ENCODE measurements at places on chromosomes 12 and 14. TPM values are rescaled to one million over a fixed set of nuclear protein-coding genes. Genes with fewer than 3 reads are reported as not detected.

GRCh38 chr12:50536831-50537537, 32.2 kb downstream of the DIP2B start:
- H3K27me3 ChIP-seq = no peaks in the 10 kb centered on the region
- no peak overlapping the region for H3K27ac ChIP-seq
- peaks cover 10% of the 10 kb centered on the region for H3K4me1 ChIP-seq
- DNase-seq = no peak

DNA sequence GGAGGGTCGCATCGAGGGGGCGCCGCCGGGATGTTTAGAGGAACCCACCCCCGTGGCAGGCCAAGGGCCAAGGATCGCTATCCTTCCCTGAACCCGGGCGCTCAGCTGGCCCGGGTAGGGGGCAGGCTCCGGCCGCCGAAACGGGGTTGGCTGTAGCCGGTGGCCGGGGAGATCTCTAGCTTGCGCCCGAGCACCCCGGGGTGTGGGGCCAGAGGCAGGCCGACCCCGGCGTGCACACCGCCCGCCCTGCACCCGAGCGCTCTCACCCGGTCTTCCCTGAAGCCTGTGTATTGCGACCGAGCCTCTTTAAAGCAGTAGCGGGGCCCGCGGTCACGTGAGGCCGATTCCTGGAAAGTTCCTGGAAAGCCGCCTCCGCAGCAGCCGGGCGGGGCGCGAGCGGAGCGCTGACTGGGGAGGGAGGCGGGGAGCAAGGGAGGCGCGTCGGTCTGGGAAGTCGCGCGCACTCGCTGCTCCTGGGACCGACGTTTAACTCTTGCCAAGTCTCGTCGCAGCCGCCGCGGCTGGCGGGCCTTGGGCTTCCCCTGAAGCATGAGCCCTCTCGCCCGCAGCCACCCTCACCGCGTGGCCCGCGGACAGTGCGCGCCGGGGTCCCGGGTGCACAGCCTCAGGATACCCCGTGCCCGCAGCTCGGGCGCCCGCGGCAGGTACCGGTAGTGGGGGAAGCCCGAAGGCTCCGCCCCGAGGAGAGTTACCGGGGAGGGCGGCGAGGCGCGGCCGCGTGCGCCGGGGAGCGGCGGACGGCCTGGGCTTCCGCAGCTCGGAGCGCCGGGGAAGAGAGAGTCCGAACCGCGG, 1.7 kb upstream of the SOCS2 start:
- DNase-seq = peak; percentile 98
- H3K4me3 ChIP-seq = peak overlapping the region; percentile 62
- H3K27ac ChIP-seq = peak overlapping the region; percentile 80
- H3K36me3 ChIP-seq = no peaks in the 10 kb centered on the region

DNA sequence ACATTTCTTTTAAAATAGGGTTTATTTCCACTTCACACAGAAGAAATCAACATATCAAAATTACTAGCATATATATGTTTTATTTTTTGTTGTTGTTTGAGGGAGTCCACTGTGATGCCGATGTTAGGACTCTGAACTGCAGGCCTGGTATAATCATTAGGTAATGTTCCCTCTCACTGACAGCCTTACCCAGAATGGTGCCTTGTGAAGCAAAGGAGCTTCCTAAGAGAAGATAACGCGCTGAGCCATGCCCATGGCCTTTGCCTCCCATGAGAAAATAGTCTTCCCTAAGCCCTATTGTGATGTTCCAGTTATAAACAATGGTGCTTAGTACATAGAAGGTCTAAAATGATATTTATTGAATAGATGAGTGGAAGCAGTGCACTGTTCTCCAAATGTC, 12.0 kb downstream of the GNG2 start:
- H3K4me3 ChIP-seq = no peak overlapping the region
- DNase-seq = no peak
- H3K36me3 ChIP-seq = no peaks in the 10 kb centered on the region

DNA sequence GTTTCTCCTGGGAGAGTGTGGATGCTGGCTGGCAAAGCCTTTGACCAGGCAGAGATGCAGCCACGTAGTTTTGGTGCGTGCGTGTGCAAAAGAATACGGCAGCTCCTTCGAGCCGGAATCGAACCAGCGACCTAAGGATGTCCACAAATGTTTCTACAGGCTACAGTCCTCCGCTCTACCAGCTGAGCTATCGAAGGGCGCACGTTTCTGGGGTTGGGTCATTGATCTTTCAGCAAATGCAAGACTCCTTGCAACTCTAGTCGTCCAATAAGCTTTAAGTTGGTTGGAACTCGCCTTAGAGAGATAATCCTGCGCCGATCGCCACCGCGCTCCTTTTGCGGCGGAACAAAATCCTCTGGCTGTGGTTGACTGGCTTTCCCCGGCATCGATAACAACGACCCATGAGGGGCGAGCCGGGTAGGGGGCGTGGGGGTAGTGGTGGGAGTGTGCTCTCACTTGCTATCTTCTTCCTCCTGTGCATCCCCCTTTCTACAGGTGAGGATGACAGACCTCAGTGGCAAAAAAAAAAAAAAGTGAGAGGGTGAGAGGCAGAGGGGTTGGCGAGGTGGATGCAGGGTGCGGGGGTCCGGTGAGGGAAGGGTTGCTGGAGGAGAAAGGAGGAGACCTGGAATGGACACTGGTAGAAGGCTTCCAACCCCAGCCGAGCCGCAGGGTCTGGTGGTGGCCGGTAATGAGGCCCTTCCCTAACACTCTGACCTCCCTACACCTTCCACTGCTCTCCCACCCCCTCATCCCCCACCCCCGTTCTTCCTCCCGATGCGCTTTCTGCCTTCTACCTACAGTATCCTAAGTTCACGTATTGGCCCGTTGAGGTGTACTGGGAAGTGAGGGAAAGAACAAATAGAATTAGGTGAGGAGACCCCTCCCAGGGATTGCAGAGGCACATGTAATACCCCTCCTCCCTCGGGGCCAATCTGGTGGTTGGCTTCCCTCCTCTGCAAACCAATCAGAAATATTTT, 11.8 kb upstream of the OR6S1 start:
- peak overlapping the region; percentile 28 for H3K4me3 ChIP-seq
- DNase-seq = peak; percentile 58
- no peaks in the 10 kb centered on the region for H3K4me1 ChIP-seq
- peaks cover 61% of the 10 kb centered on the region for H3K27me3 ChIP-seq

DNA sequence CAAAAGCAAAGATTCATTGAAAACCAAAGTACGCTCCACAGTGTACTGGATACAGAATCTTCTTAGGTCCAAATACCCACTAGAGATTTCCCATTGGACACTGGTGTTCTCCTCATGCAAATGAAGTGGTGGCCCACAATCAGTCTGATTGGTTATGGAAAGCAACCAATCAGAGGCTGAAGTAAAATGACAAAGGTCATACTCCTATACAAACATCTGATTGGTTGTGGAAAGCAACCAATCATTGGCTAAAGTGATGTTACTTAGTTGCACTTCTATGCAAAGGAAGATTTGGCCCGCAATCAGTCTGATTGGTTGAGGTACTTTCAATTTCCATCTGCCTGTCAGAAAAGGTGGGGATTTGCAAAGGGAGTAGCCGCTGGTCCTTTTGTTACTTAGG, 1.3 kb upstream of the WASHC3 start:
- no peak overlapping the region for H3K4me3 ChIP-seq
- no peak for DNase-seq
- no peaks in the 10 kb centered on the region for H3K36me3 ChIP-seq
- H3K4me1 ChIP-seq = peaks cover 7% of the 10 kb centered on the region
- no peaks in the 10 kb centered on the region for H3K27me3 ChIP-seq
- no peak overlapping the region for H3K27ac ChIP-seq

DNA sequence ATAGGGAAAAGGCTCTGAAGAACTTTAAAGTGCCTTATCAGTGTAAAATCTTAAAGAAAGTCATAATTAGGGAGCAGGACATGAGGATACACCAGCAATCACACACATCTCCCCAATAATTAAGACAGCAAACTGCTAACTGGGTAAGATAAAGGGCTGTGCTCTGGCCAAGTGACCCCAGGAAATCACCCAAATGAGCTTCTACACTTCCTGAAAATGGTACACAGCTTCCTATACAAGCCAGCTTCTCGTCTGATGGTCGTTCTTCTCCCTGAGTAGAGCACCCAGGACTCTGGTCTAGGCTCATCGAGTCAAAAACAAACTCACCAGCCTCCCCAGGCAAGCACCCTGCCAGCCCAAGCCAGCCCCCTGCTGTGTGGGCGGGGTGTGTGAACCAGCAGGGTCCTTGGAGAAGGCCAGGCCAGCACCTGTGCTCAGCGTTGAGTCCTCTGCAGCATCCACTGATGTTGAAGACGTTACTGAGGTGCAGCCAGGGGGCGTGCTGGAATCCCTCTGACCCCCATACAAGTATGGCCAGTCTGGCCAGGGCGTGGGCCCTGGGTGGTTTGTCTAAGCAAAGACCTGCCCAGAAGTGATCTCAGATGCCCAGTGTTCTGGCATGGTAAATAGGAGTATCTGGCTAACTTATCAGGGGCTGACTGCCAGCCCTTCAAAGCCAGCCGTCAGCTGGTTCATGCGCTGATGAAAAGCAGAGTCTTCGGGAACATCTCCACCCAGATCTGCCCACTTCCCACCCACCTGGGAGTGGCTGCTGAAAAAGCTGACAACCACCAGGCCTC, 41.4 kb downstream of the ACTN1 start:
- H3K27me3 ChIP-seq = no peaks in the 10 kb centered on the region
- DNase-seq = peak; percentile 61
- H3K27ac ChIP-seq = peak overlapping the region; percentile 69
- H3K4me1 ChIP-seq = peaks cover 64% of the 10 kb centered on the region
- no peak overlapping the region for H3K4me3 ChIP-seq

DNA sequence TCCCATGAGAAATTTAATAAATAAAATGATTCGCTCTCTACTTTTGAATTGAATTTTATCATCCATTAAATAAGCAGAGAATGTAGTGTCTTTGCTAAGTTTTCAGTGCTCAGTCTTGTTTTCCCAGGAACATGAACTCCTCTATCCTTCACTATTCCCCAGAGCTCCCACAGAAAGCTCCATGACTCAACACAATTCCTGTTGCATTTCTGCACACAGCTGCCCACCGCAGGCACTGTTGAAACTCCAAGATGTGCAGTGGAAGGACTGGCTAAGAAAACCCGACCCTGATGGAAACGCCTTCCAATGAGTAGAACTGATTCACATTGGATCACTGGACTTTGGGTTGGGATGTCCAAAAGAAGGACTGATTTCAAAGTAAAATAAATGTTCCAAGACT, 202.4 kb upstream of the AMIGO2 start:
- H3K27me3 ChIP-seq = no peaks in the 10 kb centered on the region
- no peak overlapping the region for H3K4me3 ChIP-seq
- DNase-seq = no peak
- no peaks in the 10 kb centered on the region for H3K36me3 ChIP-seq

DNA sequence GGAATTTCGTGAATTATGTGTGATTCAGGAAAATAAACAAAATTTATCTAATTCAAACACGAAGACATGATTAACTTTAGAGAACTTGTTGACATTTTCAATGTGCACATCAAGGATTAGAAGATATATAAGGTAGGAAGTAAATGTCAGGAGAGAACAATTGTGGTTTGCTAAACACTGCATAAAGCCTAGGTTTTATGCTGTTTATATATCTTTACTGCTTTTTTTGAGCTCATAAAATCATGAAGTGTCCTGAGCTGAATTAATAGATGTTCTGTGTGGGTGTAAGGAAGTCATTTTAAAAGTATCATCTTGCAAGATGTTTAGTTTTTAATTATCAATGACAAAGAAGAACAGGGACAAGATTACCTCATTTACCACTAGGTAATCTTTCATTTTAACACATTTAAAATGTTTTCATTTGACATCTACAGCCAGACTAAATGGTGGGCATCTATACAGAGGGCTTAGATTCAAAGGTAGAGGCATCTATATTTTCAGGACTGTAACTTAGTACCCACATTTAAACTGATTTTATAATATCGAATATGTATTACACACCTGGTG, 382.8 kb downstream of the ADAMTS20 start:
- H3K36me3 ChIP-seq = no peaks in the 10 kb centered on the region
- no peaks in the 10 kb centered on the region for H3K4me1 ChIP-seq
- no peak overlapping the region for H3K4me3 ChIP-seq
- H3K27ac ChIP-seq = no peak overlapping the region
- no peak for DNase-seq

B4GALNT1 gene
- total RNA-seq = 0.32 TPM

RD3L gene
- 0.18 TPM for total RNA-seq
